Islet precursor cell (in vitro differentiated cells): ENCODE measurements at places on chromosomes 4 and X.

GRCh38 chr4:147103403-147103946, 157.8 kb upstream of the TTC29 start:
- DNase-seq, result peak; percentile 81

DNA sequence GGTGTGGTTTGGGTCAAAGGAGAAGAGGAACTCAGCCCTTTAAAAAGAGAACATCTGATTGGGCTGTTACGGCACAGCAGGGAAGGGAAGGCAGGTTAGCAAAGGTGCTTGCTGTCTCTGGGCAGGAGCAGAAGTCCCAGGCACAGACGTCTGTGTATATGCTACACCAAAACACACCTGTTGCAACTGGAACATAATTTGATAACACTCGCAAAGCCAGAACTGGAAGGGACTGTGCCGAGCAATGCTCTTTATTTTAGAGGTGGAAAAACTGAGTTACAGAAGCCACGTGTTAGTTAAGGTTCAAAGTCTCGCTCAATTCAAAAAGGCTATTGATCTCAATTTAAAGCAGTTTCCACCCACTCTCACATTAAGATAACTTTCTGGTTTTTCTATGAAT, 2.2 kb upstream of the FAM114A1 start:
- no peak for DNase-seq

DNA sequence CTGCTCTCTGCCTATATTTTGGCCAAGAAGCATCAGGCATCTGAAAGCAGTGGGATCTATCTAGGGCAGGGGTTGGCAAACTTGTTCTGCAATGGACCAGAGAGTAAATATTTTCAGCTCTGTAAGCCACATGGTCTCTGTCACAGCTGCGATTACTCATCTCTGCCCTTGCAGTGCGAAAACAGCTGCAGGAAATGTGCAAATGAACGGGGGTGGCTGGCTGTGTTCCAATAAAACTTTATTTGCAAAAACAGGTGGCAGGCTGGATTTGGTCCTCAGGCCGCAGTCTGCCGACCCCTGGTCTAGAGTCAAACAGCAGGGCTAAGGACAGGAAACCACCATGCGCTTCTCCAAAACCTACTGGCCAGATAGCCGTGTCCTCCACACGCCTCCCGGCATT, 48.6 kb downstream of the ACOX3 start:
- DNase-seq, result no peak

DNA sequence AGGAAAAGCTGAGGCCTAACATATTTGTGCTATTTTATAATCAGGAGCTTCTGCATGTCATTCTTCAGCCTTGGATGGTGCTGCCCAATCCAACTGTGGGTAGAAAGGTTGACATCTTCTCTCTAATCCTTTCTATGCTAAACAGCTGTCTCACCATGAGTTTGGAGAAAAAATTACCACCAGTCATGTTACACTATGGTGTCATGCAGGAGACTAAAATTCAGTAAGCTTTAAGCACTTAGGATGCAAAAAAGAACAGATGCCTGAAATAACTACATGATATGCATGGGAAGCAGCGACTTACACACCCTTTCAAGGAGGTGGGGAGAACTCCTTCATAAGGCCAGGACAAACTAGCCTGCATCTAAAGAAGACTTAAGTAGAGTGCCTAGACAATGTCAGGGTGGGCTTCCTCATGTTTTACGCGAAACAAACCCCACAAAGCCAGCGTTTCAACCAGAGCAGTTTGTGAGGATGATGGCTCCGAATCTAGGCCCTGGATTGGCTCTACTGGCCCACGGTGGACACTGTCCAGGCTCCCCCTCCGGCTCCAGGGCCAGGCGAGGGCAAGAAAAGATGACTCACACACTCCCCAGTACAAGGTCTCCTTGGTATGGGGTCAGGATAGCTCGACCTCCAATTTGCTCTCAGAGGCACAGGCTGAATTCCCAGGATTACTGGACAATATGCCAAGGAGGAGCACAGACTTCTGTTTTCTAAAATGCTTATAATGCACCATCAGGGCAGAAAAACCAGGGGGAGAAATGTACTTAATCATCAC, 45.1 kb downstream of the STX18 start:
- peak; percentile 91 for DNase-seq

DNA sequence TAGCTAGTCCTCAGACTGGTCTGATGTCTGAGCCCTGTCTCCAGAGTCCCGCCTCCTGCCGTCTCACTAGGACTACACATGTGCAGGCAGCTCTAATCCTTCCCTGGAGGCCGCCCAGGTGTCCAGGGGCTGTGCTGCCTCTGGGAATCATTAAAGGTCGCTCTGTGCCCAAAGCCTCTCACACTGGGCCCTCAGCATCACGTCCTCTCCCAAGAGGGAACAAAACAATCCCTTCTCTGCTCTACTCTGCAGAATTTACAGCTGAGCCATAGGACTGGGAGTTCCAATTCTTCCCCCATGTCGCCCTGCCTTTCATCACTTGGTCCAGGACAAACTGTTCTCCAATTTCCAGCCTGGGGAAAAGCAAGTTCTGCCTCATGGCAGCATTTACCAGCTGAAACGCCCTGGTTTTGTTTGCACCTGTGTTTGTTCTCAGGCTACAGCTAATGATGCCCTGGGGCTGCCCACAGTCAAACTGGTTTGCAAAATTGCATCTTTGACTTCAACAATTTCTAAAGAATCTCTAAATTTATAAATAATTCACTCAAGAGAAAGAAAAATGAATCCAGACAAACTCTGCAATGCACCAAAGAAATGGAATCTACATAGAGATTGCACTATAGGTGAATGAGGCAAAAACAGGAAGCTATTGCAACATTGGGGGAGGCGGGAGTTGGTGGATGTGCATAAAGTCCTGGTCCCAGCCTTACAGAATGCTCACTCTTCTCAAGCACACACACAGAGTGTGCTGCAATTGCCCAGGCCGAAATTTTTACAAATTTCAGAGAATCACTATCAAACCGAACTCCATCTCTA, 7.2 kb upstream of the MRFAP1 start:
- DNase-seq, result peak; percentile 65

DNA sequence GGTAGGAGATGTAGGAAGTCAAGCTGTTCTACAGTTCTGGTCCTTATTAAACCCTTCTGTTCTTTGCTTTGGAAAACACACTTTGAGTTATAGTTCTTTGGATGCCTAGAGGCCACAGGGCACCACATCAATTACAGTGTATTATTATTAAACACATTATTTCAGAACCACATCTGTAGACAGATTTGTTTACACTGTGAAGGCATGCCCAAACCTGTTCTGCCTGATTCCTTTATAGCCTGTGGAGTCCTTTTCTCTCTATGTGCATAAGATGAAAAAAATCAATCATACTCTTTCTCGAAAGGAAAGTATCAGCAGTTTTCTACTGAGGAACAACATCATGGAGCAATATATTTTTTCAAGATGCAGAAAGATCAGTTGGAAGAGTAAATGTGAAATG, 371.3 kb upstream of the INTU start:
- no peak for DNase-seq

DNA sequence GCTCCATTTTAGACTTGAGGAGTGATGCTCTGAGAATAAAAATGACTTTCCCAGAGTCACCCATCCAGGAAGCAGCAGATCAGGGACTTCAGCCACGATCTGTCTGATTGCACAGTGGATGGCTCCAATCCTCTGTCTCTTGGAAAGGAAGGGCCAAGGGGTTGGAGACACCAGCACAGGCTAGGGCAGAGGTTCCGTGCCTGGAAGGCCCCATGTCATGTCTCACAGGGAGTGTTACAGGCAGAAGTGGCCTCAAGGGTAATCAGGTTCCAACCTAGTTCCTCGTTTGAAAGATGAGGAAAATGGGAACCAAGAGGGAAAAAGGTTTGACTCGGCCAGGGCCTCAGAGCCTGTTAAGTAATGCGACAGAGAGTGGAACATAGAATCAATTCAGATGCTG, 160.0 kb downstream of the EFNB1 start:
- DNase-seq, result no peak

GRCh38 chrX:153583433-153583832, 15.5 kb downstream of the CCNQ start:
- DNase-seq, result no peak

DNA sequence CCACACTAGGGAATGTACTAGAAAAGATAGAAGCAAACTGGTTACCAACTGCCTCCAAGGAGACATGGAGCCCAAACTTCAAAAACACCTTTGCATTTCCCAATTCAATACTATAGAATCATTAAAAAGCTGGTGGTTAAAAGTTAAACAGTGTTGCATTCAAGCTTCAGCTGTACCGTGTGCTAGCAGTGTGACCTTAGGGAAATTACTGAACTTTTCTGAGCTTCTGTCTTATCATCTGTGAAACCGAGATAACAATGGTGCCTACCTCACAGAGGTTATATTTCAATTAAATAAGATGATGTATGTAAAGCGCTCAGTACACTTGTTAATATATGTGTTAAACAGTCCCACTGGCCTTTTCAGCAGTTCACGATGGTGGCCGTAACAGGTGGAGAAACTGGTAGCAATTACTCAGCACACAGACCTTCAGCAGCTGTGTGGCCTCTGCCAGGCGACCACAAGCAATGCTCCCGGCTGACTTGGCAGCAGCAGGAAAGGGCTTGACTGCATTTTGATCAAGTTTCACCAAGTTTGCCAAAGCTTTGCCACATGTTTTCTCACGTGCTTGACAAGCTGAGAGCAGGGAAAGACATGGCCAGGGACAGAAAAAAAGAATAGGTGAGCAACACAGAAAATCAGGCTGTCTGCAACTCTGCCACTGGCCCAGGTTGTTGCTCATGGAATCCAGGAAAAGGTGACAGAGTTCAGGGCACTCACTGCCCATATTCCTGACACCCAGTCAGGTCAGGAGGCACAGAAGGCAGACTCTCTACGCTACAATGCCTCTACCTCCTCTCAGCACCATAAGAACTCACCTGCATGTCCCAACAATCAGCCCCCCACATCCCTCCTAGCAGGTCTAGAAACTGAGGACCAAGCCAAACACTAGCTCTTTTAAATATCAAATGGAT, 72.1 kb downstream of the PARM1 start:
- DNase-seq, result no peak
